ENCODE measurements at places on chromosomes 13 and 19.

- DNase-seq: no peak
These were observed 600 bp upstream of the HMGB1 start for GRCh38 chr13:30466358-30466714.

GRCh38 chr13:67147342-67148133 is 82.6 kb downstream of the PCDH9 start:
- no peak for DNase-seq

DNA sequence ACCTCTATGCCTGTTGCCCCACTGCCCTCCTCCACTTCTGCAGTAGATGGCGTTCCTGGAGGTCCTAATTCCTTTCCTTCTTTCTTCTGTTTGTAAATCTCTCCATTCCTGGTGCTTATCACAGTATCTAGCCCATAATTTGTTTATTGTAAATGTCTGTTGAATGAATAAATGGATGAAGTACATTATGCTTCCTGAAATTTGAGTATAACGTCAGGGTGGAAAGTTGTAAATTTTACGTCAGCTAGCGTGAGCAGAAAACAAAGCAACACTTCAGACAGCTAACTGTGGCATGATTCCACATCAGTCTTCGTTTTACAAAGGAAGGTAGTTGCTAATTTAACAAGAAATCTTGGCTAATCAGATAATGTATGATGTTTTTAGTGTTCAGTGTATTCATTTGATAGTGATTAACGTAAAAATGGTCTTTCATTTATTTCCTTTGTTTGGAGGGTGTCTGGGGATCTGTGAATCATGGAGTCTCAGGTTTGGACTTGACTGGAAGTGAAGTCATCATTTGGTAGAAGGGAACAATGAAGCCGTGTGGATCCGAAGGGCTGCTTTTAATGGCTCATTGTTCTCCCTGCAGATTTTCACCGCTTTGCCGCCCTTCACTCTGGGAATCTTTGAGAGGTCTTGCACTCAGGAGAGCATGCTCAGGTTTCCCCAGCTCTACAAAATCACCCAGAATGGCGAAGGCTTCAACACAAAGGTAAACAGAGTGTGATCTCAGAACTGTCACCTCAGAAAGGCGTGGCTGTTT is 215.1 kb downstream of the SHISA2 start:
- no peak for DNase-seq

DNA sequence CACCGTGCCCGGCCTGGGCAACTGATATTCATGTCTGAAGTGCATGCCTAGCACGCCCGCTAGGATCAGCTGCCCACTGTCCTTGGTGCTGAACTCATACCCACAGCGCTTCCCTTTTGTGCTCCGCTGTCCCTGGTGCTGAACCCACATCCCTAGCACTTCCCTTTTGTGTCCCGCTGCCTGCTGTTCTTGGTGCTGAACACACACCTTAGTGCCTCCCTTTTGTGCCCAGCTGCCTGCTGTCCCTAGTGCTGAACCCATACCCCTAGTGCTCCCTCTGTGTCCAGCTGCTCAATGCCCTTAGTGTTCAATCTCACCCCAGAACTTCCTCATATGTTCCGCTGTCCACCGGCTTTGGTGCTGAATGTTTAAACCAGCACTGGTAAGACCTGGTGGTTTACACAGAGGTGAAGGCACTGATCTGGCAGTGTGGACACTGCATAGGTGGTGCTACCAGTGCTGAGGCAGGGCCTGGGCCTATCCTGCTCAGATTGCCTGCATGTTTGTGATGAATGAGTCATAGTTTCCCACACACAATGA is 26.3 kb upstream of the SIGLEC11 start:
- peak; percentile 49 for DNase-seq

DNA sequence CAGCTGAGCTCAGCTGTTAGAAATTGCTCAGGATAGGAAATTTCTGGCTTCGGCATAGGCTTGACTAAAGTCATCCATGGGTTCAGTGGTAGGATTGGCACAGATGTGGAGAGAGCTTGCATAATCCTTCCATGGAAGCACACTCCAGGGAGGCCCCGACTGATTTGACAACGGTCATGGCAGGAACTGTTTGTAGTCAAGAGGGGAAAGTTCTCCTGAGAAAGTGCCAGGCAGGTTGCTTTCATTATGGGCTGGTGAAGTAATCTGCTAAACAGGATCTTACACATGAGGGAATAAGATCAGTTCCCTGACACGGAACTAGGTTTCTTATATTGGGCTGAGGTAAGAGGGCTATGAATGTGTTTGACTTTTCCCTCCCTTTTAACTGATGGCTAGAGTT is 120.1 kb downstream of the RGCC start:
- no peak for DNase-seq

DNA sequence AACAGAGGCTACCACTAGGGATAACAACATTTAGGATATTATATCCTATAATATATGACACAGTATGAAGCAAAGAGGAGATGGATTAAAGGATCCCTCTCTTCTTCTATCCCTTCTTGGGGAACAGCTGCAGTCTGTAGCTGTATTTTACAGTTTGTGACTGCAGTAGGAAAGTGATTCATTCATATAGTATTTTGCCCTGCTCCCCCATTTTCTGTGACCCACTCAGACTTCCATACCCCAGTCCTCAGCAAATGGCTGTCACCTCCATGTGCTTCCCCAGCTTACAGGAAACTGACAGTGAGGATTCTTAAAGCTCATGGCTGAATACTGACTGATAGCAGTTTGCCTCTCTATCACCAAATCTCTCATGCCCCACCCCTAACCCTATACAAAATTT is 27.5 kb downstream of the MICU2 start:
- DNase-seq: no peak

DNA sequence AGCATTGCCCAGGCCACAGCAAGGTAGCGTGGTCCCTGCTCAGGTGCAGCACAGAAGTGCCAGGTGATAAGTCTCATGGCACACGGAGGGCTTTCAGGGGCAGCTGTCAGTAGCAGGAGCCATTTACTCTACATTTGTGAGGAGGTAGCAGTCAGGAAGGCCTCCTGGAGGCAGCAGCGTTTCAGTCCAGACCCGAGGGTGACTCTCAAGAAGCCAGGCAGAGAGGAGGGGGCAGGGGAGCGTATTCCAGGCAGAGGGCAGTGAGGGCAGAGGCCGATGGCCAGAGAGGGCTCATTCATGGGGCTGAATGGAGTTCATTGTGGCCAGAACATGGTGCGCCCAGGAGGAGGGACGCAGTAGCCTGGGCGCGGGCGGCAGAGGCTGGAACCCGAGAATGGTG is 8.9 kb downstream of the PIAS4 start:
- DNase-seq: no peak

- DNase-seq: peak; percentile 84
These were observed 1.4 kb upstream of the ICAM1 start for GRCh38 chr19:10269333-10270179.

GRCh38 chr13:94209117-94209516 is 270.4 kb downstream of the DCT start:
- no peak for DNase-seq

GRCh38 chr13:99658261-99658991 is 157.2 kb downstream of the TM9SF2 start:
- DNase-seq: peak; percentile 10

DNA sequence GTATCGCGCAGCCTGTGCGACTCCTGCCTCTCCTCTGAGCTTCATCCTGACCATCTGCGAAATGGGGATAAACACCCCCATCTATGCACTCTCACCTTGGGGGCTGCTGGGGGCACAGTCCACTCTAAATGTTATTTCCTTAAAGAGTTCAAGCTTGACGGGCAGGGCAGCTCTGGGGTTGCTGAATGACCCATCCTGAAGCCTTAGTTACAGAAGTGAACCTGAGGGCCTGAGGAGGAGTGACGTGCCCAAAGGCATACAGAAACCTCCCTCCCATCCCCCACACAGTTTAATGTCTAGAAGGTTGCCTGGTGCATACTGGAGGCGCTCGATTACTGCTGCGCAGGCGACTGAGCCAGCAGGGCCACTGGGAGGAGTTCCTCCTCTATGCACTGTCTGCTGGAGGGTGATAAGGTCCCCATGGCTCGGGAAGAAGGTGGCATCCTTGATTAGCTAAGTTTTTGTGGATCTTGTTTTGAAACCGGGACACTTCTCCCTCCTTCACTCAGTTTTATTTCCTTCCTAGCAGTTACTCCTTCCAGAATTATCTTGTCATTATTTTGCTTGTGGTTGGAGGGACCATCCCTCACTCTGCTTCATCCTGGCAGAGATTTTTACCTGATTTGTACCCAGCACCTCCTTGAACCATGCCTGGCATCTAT is 572 bp upstream of the FKBP8 start:
- DNase-seq: peak; percentile 74

DNA sequence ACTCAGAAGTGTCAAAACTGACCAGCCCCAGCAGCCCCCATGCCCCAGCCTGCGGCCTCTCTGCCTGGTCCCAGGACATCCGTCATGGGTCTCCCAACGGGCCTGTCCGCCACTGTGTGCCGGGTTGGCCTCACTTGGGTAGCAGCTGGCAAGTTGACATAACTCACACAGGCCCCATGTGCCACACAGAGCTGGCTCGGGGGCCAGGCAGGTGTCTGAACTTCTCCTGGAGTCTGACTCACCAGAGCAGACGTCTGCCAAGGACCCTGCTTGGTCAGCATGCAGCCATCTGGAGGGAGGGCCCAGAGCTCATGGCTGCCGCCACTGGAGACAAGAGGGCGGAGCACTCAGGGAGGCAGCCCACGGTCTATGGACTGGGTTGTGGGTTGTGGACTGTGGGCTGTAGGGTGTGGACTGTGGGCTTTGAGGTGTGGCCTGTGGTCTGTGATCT is 32.0 kb upstream of the TMEM255B start:
- no peak for DNase-seq

GRCh38 chr13:111532111-111532510 is 211.7 kb downstream of the TEX29 start:
- no peak for DNase-seq

- DNase-seq: no peak
These were observed 8.6 kb upstream of the BCAT2 start for GRCh38 chr19:48819366-48819816.

All from CD8-positive, alpha-beta T cell (primary cell).